Activated T-cell treated with anti-CD3 and anti-CD28 coated beads for 48 hours (primary cell): ENCODE measurements at places on chromosomes 16 and 17.

DNA sequence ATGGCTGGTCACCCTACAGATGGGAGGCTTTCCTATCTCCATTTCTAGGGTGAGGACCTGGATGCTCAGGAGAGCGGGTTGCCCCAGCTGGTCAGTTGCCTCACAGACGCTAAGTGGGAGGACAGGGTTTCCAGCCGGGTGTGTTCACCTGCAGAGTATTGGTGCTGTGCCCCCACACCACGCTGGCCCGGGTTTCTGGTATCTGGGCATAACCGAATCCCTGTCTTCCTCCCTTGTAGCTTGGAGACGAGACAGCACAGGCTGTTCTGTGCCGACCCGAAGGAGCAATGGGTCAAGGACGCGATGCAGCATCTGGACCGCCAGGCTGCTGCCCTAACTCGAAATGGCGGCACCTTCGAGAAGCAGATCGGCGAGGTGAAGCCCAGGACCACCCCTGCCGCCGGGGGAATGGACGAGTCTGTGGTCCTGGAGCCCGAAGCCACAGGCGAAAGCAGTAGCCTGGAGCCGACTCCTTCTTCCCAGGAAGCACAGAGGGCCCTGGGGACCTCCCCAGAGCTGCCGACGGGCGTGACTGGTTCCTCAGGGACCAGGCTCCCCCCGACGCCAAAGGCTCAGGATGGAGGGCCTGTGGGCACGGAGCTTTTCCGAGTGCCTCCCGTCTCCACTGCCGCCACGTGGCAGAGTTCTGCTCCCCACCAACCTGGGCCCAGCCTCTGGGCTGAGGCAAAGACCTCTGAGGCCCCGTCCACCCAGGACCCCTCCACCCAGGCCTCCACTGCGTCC, 9.7 kb downstream of the CX3CL1 start:
- no peak for DNase-seq

DNA sequence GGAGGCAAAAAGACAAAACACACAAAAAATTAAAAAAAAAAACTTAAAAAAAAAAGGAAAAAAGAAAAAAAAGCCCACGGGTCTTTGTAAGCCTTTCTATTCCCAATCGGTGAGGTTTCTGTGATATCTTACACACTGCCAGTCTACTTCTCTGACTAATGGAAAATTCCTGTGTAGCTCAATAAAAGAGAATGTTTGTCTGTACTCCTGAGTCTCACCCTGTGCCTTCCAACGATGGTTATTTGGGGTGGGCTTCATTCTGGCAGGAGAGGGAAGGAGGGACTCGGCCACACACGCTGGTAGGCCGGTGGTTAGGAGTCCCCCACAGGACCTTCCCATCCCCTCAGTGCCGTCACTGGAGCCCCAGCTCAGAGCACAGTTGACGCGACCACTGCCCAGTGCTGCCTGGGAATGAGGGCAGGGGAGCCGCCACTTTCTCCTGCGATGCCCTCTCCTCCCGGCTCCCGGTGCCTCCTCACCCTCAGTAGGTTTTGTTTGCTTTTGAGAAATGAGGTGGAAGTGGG, 68.0 kb downstream of the AMFR start:
- no peak for DNase-seq

DNA sequence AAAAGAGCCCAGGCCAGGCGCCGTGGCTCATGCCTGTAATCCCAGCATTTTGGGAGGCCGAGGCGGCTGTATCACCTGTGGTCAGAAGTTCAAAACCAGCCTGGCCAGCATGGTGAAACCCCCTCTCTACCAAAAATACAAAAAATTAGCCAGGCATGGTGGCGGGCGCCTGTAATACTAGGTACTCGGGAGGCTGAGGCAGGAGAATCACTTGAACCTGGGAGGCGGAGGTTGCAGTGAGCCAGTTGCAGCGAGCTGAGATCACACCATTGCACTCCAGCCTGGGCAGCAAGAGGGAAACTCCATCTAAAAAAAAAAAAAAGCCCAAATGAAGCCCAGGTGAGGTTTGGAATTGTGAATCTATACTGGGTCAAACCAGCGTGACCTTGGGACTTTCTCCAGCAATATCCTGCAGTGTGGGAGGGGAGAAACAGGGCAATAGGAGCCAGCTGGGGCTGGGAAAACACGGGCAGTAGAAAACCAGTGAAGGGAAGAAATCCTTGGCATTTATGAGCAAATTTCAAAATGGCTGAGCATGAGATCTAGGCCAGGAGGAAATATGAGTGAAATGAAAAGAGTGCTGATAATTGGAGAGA, 8.2 kb upstream of the DHX8 start:
- no peak for DNase-seq

DNA sequence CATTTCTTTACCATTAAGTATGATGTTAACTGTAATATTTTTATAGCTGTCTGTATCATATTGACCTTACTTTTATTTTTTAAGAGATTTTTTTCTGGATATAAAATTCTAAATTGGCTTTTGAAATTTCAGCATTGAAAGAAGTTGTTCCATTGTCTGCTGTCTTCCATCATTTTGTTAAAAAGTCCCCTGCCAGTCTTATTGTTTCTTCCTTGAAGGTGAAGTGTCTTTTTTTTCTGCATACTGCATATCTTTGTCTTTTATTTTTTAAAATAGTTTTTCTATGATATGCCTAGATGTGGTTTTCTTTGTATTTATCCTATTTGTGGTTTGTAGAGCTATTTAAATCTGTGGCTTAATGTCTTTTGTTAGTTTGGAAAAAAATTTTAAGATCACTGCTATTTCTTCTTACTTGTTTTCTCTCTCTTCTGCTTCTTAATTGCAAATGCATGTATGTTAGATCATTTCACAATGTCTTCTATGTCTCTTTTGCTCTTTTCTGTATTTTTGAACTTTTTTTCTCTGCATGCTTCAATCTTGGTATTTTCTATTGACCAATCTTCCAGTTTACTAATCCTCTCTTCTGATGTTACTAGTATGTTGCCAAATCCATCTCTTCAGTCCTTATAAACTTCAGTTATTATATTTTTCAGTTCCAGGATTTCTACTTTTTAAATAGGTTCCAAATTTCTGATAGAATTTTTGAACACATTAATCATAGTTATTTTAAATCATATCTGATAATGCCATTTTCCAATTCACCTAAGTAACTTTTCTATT, 20.2 kb downstream of the IL21R start:
- DNase-seq, result no peak

DNA sequence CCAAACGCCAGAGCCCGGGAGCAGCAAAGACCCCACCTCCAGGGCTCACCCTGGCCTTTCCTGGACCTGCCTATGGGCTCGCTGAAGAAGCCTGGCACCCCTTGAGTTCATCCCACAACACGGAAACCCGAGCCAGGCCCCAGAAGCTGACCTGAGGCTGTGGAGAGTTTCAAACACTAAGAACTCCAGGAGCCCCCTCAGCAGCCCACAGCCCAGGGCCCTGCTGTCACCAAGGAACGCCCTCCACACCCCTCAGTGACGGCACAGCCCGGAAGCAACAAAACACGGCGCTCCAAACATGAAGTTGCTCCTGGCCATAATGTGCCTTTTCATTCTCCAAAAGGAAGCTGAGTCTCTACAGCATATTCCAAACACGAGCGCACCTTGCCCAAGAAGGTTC, 9.2 kb downstream of the SLC38A10 start:
- no peak for DNase-seq

DNA sequence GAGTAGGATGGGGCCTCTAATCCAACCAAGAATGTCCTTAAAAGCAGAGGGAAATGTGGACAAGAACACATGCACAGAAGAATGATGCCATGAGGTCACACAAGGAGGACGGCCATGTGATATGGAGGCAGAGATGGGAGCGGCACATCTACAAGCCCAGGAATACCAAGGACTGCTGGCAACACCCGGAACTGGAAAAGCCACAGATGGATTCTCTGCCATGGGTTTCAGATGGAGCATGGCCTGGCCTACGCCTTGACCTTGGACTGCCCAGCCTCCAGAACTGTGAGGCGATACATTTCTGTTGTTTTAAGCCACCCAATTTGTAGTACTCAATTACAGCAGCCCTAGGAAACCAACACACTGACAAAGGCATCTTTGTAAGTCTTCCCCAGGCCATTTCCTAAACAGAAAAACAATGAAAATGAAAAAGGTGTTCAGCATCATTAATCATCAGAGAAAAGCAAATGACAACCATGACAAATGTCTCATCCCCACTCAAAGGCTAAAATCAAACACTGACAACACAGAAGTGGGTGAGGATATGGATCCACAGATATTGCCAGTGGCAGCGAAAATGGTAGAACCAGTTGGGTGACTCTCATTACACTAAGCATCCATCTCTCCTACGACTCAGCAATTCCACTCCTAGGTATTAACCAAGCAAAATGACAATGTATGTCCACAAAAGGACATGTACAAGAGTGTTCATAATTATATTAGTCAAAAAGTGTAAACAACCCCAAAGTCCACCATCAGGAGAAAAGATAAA, 76.9 kb upstream of the CNEP1R1 start:
- DNase-seq, result no peak

DNA sequence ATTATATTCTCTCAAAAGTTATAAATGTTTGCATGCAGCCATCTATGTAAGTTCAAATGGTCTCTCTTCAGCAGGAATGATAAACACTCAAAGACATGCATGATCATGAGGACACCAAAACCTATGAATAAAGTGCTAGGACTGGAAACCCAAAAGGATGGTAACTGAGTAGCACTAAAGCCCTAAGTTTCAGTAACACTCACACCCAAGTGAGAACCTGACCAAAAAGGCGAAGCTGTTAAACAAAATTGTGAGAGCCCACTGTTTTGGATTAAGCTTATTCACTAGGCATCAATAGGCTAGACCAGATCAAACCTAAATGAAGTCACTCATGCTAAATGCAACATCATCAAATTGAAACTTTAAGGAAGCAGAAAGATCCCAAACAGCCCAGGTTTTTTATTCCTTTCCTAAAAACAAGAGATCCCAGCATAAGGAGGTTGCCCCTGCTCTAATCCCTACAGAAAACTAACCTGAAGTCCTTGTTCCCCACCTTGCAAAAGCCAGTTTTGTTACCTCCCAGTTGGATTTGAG, 42.4 kb downstream of the GLG1 start:
- no peak for DNase-seq

DNA sequence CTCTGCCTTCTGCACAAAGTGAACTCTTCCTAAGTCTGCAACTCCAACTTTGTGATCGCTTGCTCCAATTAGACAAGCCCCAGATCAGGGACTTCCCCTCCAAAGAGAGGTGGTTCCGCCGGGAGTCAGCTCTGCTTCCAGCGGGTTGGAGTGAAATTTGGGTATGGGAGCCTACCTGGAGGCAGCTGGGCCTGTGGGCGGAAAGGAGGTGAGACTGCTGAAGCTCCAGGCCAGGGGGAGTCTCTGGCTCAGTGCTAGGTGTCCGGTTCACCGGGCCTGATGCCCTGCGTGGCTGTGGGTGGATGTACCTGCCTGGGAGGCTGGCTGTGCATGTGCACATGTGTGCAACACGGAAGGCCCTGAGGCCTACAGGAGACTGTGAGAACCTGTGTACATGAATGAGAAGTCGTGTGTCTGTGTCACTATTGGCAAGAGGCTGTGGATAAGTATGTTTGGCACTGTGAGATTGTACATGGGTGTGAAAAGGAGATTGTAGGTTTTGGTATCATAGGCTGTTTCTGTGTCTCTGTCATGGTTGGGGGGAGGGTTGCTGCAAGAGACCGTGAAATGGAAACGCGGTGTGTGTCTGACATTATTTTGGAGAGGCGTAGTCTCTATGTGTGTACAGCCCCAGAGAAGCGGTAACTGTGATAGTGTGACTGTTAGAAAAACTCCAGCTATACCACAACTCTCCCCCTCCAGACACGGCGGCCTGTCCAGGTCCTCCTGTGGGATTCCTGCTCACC, 4.2 kb downstream of the LHX1 start:
- no peak for DNase-seq

DNA sequence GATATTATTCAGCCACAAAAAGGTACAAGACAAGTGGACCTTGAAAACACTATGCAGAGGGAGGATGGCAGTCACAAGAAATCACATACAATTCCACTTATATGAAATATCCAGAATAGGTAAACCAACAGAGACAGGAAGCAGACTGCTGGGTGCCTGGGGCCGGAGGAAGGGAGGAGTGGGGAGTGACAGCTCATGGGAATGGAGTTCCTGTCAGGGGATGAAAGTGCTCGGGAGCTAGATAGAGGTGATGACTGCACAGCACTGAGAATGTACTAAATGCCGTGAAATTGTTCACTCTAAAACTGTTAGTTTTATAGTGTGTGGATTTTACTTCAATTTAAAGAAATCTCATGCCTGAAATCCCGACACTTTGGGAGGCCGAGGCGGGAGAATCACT, 74.2 kb upstream of the MED9 start:
- no peak for DNase-seq

DNA sequence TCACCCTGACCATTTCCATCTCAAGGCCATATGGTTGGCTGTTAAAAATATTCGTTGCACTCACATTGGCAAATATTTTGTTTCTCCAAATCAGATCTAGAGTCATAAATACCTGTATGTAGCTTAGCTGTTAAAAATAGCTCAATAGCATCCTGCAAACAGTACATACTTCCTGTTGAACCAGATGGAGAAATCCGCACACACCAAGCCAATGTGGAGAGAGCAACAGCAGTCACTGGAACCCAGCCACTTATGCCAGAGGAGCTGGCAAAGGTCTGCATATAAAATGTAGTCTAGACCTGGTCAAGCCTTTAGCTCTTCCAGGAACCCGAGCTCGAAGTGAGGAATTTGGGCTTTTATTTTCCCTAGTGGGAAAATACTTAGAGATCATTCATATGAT, 146.4 kb upstream of the KCNJ16 start:
- no peak for DNase-seq

GRCh38 chr17:57574040-57574513, 171.0 kb downstream of the CCDC182 start:
- DNase-seq, result no peak

DNA sequence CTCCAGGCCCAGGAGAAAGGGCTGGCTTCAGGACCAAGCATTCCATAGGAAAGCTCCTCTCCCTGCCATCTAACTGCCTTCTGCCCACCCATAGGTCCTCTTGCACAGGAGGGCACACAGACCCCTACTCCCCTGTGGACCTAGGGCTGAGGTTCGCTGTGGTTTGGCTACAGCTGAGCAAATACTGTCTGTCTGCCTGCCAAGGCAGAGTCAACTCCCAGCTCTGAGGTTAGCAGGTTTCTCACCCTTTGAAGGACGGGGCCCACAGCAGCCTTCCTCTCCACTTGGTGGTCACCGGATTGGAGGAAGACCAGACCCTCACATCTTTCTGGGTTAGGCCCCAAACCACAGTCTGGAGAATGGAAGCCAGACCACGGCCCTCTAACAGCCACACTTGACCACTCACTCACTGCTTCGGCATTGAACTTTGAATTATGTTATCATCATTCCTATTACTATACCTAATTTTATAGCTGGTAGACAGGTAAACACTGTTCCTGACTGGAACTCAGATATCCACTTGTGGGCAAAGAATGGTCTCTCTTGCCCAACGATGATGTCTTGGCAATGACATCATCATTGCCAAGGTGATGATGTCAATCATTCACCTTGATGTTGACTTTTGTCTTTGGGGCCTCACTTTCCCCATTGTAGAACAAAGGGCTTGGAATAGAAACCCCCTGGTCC, 14.2 kb downstream of the CBX4 start:
- DNase-seq, result no peak

DNA sequence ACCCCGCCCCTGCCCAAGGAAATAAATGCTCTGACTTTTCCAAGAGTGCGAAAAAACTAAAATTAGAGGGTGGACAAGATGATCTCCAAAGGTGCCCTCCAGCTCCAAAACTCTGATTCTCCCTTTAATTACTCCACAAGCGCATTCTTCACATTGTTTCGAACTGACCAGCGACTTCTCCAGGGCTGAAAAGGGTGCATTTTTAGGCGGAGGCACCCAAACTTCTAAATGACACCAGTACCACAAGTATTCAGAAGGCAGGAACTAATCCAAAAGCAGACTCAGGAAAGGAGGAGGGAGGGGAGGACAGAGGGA, 750 bp downstream of the ZFHX3 start:
- DNase-seq, result no peak

- no peak for DNase-seq
Observed at GRCh38 chr17:35212668-35213067, 18.5 kb upstream of the SLC35G3 start.
